Immature natural killer cell (primary cell): ENCODE measurements at places on chromosomes 11 and 22.
A peak's percentile ranks its signal among the peaks of the same experiment; 100 is the strongest.

DNA sequence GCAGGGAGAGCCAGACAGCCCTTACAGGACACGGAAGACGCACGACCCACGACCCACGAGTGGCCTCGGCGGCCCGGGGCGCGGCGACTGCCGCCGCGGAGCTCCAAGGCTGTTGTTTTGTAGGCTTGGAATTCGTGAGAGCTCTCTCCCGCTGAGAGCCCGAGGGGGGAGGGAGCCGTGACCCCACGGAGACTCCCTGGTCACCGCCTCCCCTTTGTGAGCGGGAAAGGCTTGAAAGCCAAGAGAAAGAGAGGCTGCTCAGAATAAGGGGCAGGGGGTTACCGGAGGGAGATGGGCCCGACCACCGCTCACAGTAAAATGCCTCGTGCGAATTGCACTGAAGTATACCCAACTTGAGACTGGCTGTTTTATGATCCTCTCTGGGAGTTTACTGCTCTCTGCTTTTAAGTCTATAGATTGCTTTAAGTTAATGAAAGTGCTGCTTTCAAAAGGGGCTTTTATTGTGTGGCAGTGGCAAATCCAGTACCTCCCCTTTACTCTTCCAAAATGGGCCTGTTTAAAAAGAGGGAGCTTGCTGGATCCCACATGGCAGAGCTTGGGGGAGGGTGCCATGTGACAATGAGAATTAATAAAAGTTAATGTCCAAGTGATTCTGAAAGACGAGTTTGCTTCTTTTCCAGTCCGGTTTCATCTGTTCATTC lies 2.9 kb downstream of the PKNOX2 start:
- no peak for DNase-seq

DNA sequence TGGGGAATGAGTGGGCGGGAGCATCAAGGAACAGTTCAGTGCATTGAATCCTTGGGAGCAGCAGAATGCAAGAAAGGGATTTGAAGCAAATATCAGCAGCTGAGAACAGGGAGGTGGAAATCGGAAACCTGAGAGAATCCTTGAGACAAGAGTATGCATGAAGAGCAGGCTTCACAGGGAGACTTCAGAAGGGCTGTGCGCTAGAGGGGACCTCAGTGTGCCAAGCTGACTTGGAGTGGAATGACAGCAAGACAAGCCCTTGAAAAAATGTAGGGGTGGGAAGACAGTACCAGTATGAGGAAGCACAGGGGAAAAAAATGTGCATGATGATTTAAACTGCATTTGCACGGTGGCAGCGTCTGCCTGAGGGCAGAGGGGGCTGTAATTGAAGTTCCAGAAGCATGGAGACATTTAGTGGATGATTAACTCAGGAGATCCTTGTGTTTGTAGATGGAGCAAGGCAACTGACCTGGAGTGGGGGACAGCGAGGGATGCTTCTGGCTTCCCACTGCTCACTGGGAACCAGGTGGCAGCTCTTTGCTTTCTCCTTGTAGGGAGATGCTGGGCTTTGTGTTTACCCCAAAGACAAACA lies 204.9 kb upstream of the PLET1 start:
- no peak for DNase-seq

GRCh38 chr11:1219446-1219833 lies 3.4 kb upstream of the MUC5B start:
- DNase-seq, result no peak

- no peak for DNase-seq
These were observed 139.1 kb upstream of the DDI1 start for GRCh38 chr11:103897160-103897936.

- no peak for DNase-seq
These were observed 10.4 kb downstream of the SPON1 start for GRCh38 chr11:13972944-13973343.

- no peak for DNase-seq
These were observed 82.7 kb upstream of the LINC01488 start for GRCh38 chr11:69398529-69399492.

DNA sequence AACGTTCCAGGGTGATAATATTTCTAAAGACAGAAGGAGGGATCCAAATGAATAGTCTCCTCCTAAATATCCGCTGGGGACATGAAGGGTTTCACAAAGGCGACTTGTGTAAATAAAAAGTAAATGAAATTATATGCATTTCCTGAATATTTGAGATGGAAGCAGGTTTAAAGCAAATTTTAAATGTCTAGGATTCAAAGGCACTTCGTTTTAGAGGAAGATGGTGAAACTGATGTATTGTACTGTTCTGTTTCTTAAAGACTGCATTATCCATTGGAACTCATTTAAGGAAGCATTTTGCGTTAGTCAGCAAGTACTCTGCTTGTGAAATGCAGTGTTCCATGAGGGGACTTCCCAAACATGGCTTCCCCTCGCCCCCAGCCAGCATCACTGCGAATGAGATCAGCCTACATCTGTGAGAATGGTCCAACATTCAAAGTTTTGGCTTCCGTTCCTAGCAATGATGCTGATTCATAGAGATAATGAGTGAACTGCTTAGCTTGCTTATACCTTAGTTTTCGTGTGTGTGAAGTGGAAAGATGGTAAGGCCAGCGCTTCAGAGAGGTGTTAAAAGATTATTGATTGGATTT lies 1.5 kb downstream of the RAB39A start:
- DNase-seq, result no peak

GRCh38 chr11:36008584-36008983 lies 64.7 kb downstream of the LDLRAD3 start:
- DNase-seq, result no peak

GRCh38 chr11:35725885-35726284 lies 63.3 kb downstream of the TRIM44 start:
- DNase-seq, result no peak

DNA sequence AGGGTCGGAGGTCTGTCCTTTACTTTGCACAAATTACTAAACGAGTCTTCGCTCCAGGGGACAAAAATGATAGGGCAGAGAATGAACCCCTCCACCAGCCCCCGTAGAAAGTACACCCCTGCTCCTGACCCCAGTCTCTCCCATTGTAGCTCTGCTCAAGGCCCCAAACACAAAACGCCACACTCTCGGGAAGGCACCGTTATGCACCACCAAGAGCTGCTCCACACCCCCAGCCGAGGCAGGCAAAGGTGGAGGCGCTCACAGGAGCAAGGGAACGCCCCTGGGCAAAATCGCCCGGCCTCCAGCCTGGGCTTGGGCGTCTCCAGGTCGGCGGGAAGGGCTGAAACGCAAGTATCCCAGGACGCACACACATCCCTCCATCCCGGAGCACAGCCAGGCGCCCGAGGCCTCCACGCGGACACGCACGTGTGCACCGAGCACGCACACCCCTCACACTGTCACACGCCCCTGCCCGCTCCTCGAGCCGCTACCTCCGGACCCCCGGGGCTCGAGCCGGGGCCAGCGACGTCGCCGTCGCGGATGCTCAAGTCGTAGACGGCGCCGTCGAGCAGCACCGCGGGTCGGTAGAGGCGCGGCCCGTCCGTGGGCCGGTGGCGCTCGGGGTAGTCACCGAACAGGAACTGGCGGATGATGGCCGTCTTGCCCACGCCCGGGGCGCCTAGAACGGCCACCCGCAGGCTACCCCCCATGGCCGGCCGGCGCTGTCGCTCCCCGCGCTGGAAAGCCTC lies 786 bp downstream of the RASL10A start:
- DNase-seq, result no peak

GRCh38 chr11:9525116-9525515 lies 48.4 kb upstream of the WEE1 start:
- no peak for DNase-seq

DNA sequence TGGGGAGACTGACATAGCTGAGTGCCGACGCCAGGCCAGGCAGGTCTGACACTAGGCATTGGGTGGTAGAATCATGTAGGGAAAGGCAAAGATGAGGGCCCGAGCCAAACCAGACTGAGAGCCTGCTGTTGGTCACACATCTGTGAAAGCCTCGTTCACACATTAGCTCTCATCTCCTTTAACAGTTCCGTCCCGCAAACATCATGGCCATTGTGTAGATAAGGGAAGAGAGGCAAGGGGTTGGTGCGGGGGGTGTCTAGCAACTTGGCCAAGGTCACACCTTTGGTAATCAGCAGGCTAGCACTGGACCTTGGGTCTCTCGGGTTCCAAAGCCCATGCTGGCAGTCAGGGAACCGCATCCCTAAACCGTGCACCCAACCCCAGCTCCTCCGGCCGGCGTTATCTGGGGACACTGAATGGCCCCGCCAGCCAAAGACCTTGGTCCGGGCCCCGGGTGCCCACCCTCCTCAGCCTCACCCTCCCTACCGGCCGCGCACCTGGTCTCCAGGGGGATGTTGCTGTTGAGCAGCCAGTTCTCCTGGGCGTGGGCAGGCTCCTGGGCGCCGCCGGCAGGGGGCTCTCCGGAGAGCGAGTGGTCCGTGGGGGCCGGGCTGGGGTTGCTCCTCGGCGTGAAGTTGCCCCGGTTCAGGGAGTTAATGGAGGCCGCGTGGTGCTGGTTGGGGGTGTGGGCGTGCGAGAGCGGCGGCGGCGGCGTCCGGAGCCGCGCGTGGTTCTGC lies 328.3 kb upstream of the NARS2 start:
- no peak for DNase-seq

DNA sequence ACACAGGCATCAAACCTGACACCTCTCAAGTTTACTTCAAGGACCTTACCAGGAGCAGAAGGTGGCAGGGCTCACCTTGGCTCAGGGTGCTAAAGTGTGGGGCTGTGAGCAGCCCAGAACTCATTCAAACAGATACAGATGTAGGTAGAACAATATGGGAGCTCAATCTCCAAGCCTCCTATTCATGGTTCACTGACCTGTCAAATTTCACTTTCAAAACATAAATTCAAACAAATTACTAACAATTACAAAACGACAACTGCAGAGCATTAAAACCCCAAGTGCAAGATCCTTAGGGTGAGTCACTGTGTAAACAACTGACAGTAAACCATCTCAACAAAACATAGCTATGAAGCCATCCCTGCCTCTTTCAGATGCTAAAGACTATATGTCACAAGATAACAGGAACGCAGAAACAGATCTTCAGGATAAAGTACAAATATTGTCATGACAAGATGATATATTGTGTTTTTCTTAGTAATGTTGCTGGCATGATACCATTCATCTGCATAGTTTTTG lies 303.5 kb upstream of the ANO3 start:
- no peak for DNase-seq

GRCh38 chr22:44206696-44207095 lies 26.0 kb downstream of the PARVG start:
- no peak for DNase-seq

DNA sequence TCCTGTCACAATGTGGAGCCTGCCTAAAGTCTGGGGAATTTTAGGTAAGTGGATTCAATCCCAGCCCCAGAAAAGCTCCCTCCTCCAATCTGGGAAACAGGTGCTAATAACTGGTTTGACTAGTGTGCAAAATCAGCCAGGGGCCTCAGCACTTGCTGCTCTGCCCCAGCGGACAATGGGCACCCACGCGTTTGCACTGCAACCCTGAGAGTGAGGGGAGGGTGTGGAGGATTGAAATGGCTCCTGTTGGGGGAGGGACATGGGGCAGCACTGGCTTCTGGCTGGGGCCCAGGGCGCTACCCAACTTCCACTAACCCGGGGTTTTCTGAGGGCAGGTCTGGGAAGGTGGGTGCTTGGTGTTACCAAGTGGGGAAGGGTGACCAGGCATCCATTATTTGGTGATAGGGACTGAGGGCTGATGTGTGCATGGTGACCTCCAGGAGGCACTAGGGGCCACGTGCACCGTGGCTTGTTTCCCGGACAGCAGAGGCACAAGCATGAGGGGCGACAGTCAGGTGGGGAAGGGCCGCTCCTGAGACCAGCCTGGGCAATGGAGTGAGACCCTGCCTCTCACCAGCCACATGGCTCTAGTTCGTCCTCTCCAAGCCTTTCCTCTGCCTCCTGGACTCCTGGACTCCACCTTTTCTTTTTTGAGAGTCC lies 4.3 kb upstream of the PNPLA5 start:
- no peak for DNase-seq

GRCh38 chr22:20977516-20978170 lies 4.5 kb upstream of the LZTR1 start:
- no peak for DNase-seq

DNA sequence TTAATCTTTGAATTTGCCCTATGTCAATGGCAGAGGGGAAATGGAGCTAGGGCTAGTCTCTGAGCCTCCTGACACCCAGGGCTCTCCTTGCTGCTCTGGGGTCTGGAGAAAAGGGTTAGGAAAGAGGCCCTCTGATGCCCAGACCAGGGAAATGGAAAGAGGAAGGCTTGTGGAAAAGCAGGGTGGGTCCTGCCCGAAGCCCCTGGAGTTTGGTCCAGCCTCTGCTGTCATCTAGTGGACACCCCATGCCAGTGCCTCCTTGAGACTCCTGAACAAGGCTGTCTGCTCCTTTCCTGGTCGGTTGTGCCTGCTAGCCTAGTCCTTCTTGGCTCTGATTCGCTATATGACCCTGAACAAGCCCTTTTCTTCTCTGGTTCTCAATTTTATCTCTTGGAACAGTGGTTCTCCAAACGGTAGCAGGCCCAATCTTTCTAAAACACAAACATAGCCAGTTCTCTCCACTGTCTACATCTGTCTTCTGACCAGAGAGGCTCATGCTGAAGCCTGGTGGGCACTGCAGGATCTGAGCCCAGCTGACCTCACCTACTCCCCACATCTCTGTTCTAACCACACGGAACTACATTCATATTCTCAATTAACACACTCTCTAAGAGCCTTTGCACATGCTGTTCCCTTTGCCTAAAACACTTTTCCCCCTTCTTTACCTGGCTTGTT lies 8.8 kb upstream of the PLA2G3 start:
- peak; percentile 6 for DNase-seq

- no peak for DNase-seq
These were observed 35.3 kb downstream of the CARD18 start for GRCh38 chr11:105104292-105104691.

- no peak for DNase-seq
These were observed 61.5 kb downstream of the BTG4 start for GRCh38 chr11:111450480-111451320.

DNA sequence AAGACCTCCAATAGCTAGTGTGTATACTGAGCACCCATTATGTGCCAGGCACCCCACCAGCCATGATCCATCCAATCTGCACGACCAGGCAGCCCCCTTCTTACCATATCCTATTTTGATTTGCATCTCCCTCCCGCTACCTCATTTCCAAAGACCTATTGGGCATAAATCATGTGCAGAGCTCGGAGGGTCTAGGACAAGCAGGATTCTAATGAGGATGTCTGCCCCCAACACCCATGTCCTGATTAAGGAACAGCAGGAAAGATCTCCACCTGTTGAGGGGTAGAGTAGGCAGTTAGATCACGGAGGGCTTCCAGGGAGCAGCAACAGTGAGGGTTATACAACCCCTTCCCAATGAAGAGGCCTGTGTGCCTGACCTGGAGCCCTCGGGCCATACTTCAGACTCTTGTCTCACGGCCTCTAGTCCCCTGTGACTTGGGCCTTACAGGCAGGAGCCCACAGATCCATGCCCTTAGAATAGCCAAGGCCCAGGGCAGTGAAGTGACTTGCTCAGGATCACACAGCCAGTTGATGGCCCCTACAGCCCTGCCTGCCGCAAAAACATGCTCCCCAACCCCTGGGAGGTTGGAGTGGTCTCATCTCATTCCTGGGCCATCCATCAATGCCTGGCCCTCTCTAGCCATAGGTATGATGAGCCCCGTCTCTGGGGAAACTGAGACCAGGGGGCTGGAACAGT lies 3.5 kb downstream of the RAB3IL1 start:
- no peak for DNase-seq

- no peak for DNase-seq
These were observed 41.8 kb downstream of the TXN2 start for GRCh38 chr22:36439481-36440271.
